ENCODE measurements at places on chromosomes 1 and 21. TPM values are rescaled to one million over a fixed set of nuclear protein-coding genes. Genes with fewer than 3 reads are reported as not detected.

The IL23R gene
- not detected for total RNA-seq

The FAM20B gene
- 45.2 TPM for total RNA-seq

The ATP13A2 gene
- 72.3 TPM for total RNA-seq

The TAS1R1 gene
- under 0.01 TPM for total RNA-seq

The ROR1 gene
- total RNA-seq: 0.17 TPM

The NLRP3 gene
- not detected for total RNA-seq

The TNFRSF18 gene
- total RNA-seq: not detected

The RHOC gene
- total RNA-seq: 579 TPM

The JAM2 gene
- total RNA-seq: 1.5 TPM

The IPO13 gene
- total RNA-seq: 17.3 TPM

The BSND gene
- total RNA-seq: not detected

The ABCA4 gene
- 113 TPM for total RNA-seq

The RGSL1 gene
- not detected for total RNA-seq

The ALPL gene
- 0.19 TPM for total RNA-seq

The MT1HL1 gene
- total RNA-seq: not detected

The HSPB7 gene
- total RNA-seq: not detected

The NGF gene
- total RNA-seq: 0.34 TPM

The RIPPLY3 gene
- total RNA-seq: not detected

The SELP gene
- total RNA-seq: 2.6 TPM

The FLG2 gene
- not detected for total RNA-seq

The FMO2 gene
- total RNA-seq: 0.05 TPM

The TSPEAR gene
- total RNA-seq: 0.47 TPM

The BMP8B gene
- 0.17 TPM for total RNA-seq

The SLC37A1 gene
- 14.0 TPM for total RNA-seq

The CYP4A22 gene
- not detected for total RNA-seq

The ADAMTS4 gene
- 38.9 TPM for total RNA-seq

The OR2AK2 gene
- not detected for total RNA-seq

The RBP7 gene
- total RNA-seq: 0.34 TPM

Measured in dermis blood vessel endothelial cell (primary cell).